ENCODE measurements at places on chromosomes 16 and 17.

DNA sequence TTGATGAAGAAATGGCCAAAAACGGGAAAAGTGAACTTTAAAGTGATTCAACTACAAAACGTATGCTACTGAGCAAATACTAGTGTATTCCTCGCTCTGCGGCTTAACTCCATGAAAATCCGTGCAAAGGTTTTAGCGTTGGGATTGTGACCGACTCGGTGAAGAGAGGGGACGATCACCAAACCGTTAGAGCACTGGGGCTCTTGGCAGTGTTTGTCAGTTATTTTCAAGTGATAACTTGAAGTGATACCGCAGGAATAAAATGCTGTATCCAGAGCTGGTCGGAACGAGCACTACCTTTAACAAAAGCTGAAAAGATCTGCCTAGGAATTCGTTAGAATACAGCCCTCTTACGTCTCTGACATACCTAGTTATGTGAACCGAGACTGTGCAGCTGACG, 773 bp upstream of the PPM1D start:
- DNase-seq = no peak

DNA sequence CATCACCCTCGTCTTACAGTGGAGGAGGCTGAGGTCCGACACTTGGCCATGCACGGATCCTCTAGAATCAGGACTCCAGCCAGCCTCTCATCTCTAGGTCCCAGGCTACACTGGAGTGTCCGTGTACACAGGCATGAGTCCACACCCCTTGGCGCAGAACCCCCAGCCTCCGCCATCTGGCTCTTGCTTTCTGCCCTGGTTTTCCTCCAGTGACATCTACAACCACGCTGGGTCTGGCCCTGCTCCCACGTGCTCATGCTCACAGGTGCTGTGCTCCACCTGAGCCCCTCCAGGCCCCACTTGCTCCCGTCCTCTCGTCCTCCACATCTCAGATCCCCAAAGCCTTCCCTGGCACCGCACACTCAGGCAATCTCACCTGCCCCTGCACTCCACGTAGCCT, 260.8 kb downstream of the ENGASE start:
- DNase-seq = no peak

DNA sequence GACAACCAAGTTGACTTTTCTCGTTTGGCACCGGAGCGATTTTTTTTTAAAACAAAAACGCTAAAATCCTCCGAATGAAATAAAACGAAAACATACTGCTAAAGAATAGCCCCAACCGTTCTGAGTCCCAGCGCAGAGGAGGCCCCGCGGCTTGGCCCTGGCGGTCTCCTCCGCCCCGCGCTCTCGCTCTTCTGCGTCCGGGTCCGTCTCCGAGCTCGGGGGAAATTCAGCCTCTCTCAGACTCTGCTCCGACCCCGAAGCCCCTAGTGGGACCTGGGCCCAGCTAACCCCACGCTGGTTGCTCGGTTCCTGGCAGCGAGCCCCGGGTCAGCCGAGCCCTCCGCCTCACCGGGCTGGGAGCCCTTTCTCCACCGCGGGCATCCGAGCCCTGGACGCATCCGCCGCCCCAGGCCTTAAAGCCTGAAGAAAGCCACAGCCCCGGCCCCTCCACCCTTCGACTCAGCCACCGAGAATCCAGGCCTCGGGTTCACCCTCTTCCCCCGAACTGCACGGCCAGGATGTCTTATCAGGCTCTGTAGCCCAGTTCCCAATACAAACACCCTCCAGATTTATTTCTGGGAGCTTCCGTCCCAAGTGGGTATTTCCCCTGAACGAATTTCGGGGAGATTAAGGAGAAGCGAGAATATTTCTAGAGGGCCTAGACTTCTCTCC, 1.2 kb downstream of the TBX2 start:
- no peak for DNase-seq

DNA sequence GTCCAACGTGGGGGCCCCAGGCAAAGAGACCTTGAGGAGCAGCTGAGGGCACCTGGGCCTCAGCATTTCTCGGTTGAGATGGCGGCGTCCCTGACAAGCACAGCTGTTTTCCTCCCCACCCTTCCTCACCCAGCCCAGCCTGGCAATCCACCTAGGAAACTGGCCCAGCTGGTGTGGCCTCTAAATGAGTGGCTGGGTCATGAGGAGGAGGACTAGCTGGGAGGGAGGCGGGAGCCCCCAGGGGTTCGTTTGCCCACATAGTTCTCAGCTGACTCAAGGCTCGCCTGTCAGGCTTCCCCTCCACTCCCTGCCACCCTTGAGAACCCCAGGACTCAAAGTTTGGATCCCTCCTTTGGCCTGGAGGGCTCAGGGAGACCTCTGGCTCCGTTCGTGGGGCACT, 5.9 kb downstream of the RNF222 start:
- peak; percentile 79 for DNase-seq

DNA sequence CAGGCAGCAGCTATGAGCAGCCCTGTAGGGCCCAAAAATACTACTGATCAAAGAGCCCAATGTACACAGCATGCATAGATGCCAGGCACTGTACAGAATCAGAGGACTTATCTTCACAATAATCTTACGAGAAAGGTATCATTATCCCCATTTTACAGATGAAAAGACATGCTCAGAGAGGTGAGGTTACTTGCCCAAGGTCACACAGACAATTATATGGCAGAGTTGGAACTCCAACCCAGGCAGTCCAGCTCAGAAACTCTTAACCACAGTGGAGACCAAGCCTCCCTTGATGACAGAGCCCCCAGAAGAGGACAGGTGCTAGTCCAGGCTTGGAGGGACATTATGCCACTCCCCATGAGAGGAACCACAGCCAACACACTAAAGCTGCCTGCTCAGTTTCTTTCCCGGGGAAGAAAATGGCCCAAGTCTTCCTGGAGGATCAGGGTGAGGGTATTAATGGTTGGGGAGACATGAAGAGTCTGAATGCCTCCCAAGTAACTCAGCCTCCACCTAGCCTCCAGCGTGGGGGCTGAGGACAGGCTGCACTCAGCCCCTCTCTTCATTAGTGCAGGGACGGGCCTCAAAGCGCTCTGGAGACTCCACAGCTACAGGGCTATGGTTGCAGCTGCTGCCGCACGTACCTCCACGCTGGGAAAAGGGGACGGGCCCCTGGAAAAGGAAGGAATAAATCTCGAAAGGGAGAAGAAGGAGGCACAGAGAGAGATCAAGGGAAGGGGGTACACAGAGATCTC, 826 bp downstream of the UNC119 start:
- DNase-seq = no peak
